Heart left ventricle (tissue), 16 donors: ENCODE measurements at places on chromosomes 7 and 10. TPM values are rescaled to one million over a fixed set of nuclear protein-coding genes. Genes with fewer than 3 reads are reported as not detected.

Gene AS3MT
- total RNA-seq, result 8.6 TPM

Gene ZNF479
- total RNA-seq, result not detected

Gene TEX47
- not detected for total RNA-seq

Gene FOXP2
- total RNA-seq, result 2.5 TPM

Gene AKR1C4
- total RNA-seq, result not detected

Gene GALNT17
- total RNA-seq, result 76.1 TPM

Gene DYDC2
- not detected for total RNA-seq
